Activated CD8-positive, alpha-beta T cell treated with anti-CD3 and anti-CD28 coated beads, Interleukin-2, amount 10 ng/mL, durations not matched to agents 7 days and 5 days (primary cell): ENCODE measurements at places on chromosomes 5 and 9. TPM values are rescaled to one million over a fixed set of nuclear protein-coding genes. Genes with fewer than 3 reads are reported as not detected.
A peak's percentile ranks its signal among the peaks of the same experiment; 100 is the strongest.

GRCh38 chr9:136416427-136416826, 6.0 kb downstream of the PMPCA start:
- H3K4me1 ChIP-seq: peaks cover 16% of the 10 kb centered on the region
- H3K27me3 ChIP-seq: no peaks in the 10 kb centered on the region
- no peak overlapping the region for H3K27ac ChIP-seq
- DNase-seq: no peak

DNA sequence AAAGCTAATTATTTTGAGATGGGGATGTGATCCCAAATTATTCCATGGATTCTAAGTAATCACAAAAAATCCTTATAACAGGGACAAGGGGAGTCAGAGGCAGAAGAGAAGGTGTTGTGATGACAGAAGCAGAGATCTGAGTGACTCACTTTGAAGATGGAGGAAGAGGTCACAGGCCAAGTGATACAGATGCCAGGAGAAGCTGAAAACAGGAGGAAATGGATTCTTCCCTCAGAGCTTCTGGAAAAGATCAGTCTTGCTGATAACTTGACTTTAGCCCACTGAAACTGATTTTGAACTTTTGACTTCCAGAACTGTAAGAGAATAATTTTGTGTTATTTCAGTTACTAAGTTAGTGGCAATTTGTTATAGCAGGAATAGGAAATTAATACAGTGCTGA, 105.3 kb downstream of the GCNT1 start:
- peaks cover 9% of the 10 kb centered on the region for H3K4me1 ChIP-seq
- no peak overlapping the region for H3K27ac ChIP-seq
- peaks cover 11% of the 10 kb centered on the region for H3K27me3 ChIP-seq
- no peak overlapping the region for H3K4me3 ChIP-seq

- H3K27me3 ChIP-seq: no peaks in the 10 kb centered on the region
- H3K36me3 ChIP-seq: peaks cover 25% of the 10 kb centered on the region
- H3K27ac ChIP-seq: peak within 1 kb of the TSS; percentile 97
- no peak for DNase-seq
- H3K4me1 ChIP-seq: peaks cover 62% of the 10 kb centered on the region
These were observed at the start of gene PROB1 for GRCh38 chr5:139394654-139395566. Gene PROB1 (minus strand): TSS chr5:139395104. CDS start chr5:139395081, 23 bp downstream.

Gene LOX
- not detected for total RNA-seq

DNA sequence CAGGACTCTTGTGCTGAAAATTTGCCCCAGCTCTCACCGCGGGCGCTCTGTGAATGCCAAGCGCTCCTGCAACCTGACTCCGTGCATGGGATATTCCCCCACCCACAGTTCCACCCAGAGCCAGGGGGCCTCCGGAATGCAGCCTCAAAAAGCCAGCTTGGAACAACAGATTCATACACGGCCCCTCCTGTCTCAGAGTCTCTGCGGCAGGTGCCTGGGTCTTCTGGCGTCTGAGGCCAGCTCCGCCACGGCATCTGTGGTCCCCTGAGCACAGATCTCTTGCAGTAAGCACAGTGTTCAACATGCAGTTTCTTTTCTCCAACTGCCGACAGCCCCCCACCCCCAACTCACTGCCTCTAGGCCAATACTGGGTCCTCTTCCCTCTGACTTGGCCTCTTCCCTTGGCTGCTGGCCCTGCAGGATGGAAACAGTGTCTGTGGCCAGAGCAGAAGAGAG, 355.7 kb upstream of the IRX2 start:
- peaks cover 9% of the 10 kb centered on the region for H3K27me3 ChIP-seq
- H3K27ac ChIP-seq: no peak overlapping the region
- no peaks in the 10 kb centered on the region for H3K4me1 ChIP-seq
- H3K4me3 ChIP-seq: no peak overlapping the region
- no peaks in the 10 kb centered on the region for H3K36me3 ChIP-seq

DNA sequence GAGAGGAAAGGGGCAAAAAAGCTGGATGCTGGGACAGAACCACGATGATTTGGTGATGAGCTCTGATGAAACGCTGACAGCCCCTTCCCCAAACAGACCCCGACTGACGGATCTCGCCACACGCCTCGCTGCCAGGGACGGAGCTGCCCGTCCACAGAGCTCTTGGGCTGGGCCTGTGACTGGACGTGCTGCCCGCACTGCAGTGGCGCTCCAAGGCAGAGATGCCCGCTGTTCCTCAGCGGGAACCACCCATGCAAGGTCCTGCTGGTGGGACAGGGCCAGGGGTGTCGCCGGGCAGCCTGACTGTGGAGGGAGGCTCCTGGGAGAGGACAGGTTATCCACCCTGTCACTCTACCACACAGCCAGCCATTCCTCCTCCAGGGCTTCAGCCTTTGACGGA, 66.0 kb upstream of the SARDH start:
- H3K27me3 ChIP-seq: no peaks in the 10 kb centered on the region
- H3K4me3 ChIP-seq: no peak overlapping the region
- H3K36me3 ChIP-seq: no peaks in the 10 kb centered on the region

Gene FBN2
- not detected for total RNA-seq

DNA sequence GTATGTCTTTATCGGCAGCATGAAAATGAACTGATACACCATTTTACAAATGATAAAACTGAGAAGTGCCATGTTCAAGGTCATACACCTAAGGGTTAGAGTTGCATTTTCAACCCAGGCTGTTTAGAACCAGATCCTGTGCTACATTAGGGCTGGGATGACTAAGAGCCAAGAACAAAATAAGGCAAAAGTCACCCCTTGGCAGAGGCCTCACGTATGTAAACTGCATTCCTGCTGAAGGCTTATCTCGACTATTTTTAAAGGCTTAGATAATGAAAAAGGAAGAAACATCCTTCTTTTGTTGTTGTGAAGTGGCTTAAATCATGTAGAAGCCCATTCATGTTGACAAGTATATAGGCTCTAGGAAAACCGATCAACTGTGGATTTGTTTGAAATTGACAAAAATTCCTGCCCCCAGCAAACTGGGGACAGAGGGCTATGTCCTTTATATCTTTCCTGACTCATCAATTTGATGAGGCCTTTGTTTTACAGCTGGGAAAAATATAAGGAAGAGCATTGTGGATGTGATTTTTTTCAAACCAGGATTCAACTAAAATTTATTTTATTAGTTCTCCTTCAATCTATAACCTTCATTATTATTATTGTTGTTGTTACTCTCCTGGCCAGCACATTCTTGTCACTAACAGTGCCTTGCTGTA, 196.5 kb downstream of the SNX18 start:
- peaks cover under 1% of the 10 kb centered on the region for H3K27me3 ChIP-seq
- DNase-seq: no peak
- no peak overlapping the region for H3K27ac ChIP-seq
- H3K4me3 ChIP-seq: no peak overlapping the region
- H3K4me1 ChIP-seq: peaks cover 17% of the 10 kb centered on the region
- H3K36me3 ChIP-seq: peaks cover 3% of the 10 kb centered on the region

DNA sequence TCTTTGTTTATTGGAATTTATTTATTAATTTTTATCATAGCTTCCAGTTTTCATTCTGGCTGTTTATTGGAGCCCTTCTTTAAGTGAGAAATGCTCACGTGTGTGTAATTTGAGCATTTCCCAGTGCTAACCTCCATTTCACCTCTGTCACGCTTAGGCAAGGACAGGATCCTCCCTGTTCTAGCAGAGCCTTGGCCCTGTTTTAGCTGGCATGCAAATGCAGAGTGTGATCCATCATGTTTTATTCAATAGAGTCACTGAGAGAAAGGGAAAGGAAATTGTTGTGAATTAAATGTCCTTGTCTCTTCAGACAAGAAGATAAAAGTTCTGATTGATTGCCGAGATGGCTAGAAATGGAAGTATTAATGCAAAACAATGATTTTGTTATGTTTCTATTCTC, 137.3 kb upstream of the ACO1 start:
- no peaks in the 10 kb centered on the region for H3K36me3 ChIP-seq
- H3K27ac ChIP-seq: no peak overlapping the region
- no peaks in the 10 kb centered on the region for H3K4me1 ChIP-seq
- no peak overlapping the region for H3K4me3 ChIP-seq
- no peaks in the 10 kb centered on the region for H3K27me3 ChIP-seq

DNA sequence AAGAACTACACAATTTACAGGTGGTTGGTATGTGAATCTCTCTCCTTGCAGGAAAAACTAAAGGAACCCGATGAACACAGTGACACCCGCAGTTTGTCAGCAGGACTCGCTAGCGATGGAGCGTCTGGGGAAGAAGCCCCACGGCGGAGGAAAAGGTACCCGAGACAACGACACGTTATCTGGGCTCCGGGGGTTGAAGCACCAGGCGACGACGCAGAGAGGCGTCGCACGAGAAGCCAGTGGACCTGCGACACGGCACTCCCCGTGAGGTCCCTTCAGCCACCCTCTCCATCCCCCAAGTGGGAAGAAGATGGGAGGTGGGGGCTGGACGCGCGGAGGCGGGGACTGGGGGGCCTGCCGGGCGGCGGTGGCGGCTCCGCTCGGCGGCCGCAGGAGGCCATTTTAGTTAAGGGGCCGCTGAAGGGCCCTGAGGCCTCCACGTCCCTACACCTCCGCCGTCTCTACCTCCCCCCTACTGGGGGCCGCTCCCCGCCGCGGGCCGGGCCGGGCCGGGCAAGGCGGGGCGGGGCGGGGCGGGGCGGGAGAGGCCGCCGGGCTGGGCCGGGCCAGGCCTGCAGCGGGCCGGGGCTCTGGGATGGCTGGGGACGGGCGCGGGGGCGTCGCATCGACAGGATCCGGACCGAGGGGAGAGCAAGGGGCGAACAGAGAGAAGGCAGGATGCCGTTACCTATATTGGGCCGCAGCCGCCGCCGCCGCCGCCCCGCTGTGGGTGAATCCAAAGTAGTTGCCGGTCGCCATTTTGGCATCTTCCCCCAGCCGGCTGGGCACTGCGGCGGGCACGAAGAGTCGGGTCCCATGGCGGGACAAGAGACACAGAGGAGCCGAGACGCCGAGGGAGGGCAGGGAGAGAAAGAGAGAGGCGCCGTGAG, 754 bp downstream of the ZFR start:
- H3K27me3 ChIP-seq: peaks cover 6% of the 10 kb centered on the region
- peak overlapping the region; percentile 91 for H3K4me3 ChIP-seq

Gene ABCA1
- total RNA-seq: 0.03 TPM

- no peak overlapping the region for H3K4me3 ChIP-seq
- H3K27ac ChIP-seq: no peak overlapping the region
- H3K27me3 ChIP-seq: peaks cover 35% of the 10 kb centered on the region
- peaks cover 14% of the 10 kb centered on the region for H3K4me1 ChIP-seq
These were observed 4.0 kb downstream of the DNM1 start for GRCh38 chr9:128206916-128207910.

Gene NFIB
- not detected for total RNA-seq

Gene KCNV2
- total RNA-seq: not detected

DNA sequence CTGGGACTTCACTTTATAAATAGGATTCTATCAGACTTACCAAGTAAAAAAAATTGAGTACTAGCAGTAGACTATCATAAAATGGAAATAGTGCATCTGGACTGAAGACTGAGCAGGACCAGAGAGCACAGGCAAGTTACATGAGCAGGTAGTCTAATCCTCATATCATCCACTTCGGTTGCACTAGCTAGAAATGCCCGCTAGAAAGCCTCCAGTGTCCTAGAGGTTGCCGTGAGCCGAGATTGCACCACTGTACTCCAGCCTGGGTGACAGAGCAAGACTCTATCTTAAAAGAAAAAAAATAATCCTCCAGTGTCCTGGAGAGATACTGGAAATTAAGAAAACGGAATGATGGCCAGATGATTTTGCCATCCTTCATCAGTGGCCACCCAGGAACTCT, 20.0 kb downstream of the C5orf47 start:
- H3K27ac ChIP-seq: no peak overlapping the region
- H3K4me3 ChIP-seq: no peak overlapping the region
- no peaks in the 10 kb centered on the region for H3K36me3 ChIP-seq
- DNase-seq: no peak
- peaks cover 9% of the 10 kb centered on the region for H3K27me3 ChIP-seq

GRCh38 chr5:39588179-39588578, 163.4 kb upstream of the DAB2 start:
- H3K4me3 ChIP-seq: no peak overlapping the region
- H3K4me1 ChIP-seq: no peaks in the 10 kb centered on the region
- no peak overlapping the region for H3K27ac ChIP-seq
- H3K36me3 ChIP-seq: no peaks in the 10 kb centered on the region

DNA sequence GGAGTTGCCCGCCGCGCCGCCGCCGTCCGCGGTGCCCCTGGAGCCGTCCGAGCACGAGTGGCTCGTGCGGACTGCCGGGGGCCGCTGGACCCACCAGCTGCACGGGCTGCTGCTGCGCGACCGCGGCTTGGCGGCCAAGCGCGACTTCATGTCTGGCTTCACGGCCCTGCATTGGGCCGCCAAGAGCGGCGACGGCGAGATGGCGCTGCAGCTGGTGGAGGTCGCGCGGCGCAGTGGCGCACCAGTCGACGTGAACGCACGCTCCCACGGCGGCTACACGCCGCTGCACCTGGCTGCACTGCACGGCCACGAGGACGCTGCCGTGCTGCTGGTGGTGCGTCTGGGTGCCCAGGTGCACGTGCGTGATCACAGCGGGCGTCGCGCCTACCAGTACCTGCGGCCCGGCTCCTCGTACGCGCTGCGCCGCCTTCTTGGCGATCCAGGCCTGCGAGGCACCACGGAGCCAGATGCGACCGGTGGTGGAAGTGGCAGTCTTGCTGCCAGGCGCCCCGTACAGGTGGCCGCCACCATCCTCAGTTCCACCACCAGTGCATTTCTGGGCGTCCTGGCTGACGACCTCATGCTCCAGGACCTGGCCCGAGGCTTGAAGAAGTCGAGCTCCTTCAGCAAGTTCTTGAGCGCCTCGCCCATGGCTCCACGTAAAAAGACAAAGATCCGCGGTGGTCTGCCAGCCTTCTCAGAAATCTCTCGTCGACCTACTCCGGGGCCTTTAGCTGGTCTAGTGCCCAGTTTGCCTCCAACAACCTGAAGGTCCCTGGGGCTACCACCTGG, 1.6 kb downstream of the SOWAHA start:
- peaks cover 47% of the 10 kb centered on the region for H3K27me3 ChIP-seq
- no peak for DNase-seq
- H3K4me3 ChIP-seq: peak overlapping the region; percentile 54
- no peak overlapping the region for H3K27ac ChIP-seq
- H3K36me3 ChIP-seq: no peaks in the 10 kb centered on the region

- H3K27ac ChIP-seq: no peak overlapping the region
- H3K27me3 ChIP-seq: peaks cover 3% of the 10 kb centered on the region
- no peaks in the 10 kb centered on the region for H3K4me1 ChIP-seq
- no peak overlapping the region for H3K4me3 ChIP-seq
These were observed 308.3 kb downstream of the SLIT3 start for GRCh38 chr5:168992687-168993086.

DNA sequence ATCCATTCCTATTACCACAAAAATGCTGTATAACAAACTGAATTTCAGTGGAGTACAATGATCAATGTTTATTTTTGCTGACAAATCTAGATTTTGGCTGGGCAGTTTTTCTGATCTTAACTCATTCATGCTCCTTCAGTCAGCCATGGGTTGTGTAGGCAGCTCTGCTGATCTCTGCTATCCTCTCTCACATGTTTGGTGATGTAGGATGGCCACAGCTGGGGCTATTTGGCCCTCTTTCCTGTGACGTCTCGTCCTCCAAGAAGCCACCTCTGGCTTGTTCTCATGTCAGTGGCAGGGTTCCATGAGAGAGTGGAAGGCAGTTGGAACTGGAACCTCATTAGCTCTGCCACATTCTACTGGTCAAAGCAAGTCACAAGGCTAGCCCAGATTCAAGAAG, 8.9 kb downstream of the NLN start:
- H3K4me1 ChIP-seq: peaks cover 6% of the 10 kb centered on the region
- no peak overlapping the region for H3K4me3 ChIP-seq
- H3K27ac ChIP-seq: no peak overlapping the region
- H3K27me3 ChIP-seq: no peaks in the 10 kb centered on the region
- H3K36me3 ChIP-seq: no peaks in the 10 kb centered on the region

GRCh38 chr5:100026606-100027005, 508.6 kb upstream of the FAM174A start:
- H3K4me1 ChIP-seq: no peaks in the 10 kb centered on the region
- no peak for DNase-seq
- no peaks in the 10 kb centered on the region for H3K27me3 ChIP-seq
- no peaks in the 10 kb centered on the region for H3K36me3 ChIP-seq
- H3K27ac ChIP-seq: no peak overlapping the region

Gene IL3
- not detected for total RNA-seq
